T-helper 1 cell treated with Interleukin-12 subunit alpha and Interleukin-12 subunit beta and Interleukin-4 antibody, amounts not matched to agents 30 ng/mL and 1 ng/mL, for 36 hours (primary cell): ENCODE measurements at places on chromosomes 7 and 10. TPM values are rescaled to one million over a fixed set of nuclear protein-coding genes. Genes with fewer than 3 reads are reported as not detected.

Gene CASTOR2
- total RNA-seq, result 3.2 TPM in 2 replicates

Gene IFIT1
- 9.8 and 11.8 TPM in 2 replicates for total RNA-seq

Gene PLPP4
- not detected in 2 replicates for total RNA-seq

Gene SLC26A4
- total RNA-seq, result 17.4 and 17.8 TPM in 2 replicates

Gene CARD11
- total RNA-seq, result 141 and 143 TPM in 2 replicates

Gene AKR1C4
- total RNA-seq, result not detected in 2 replicates

Gene RADIL
- total RNA-seq, result 0.15 TPM in 1 of 2 replicates, not detected in the other

Gene CPA2
- not detected in 2 replicates for total RNA-seq

Gene MMD2
- not detected in 2 replicates for total RNA-seq

Gene SIRT1
- total RNA-seq, result 24.6 and 25.5 TPM in 2 replicates

Gene LRRD1
- total RNA-seq, result not detected in 2 replicates

Gene LIPK
- total RNA-seq, result not detected in 2 replicates

Gene HECW1
- not detected in 2 replicates for total RNA-seq

Gene TMEM225B
- 1.4 and 1.6 TPM in 2 replicates for total RNA-seq

Gene MCM10
- 50.7 and 55.5 TPM in 2 replicates for total RNA-seq

Gene FXYD4
- total RNA-seq, result not detected in 2 replicates

Gene ASIC3
- 4.5 and 5.4 TPM in 2 replicates for total RNA-seq

Gene PSD
- 2.4 and 3.7 TPM in 2 replicates for total RNA-seq

Gene ARHGAP22
- total RNA-seq, result not detected in 2 replicates

Gene TMEM176A
- not detected in 2 replicates for total RNA-seq

Gene LIPM
- not detected in 2 replicates for total RNA-seq

Gene GIMAP8
- total RNA-seq, result 54.3 and 54.5 TPM in 2 replicates

Gene CLRN3
- not detected in 2 replicates for total RNA-seq

Gene CRHR2
- not detected in 2 replicates for total RNA-seq

Gene TMEM236
- total RNA-seq, result 0.02 and 0.07 TPM in 2 replicates

Gene FOXI2
- not detected in 2 replicates for total RNA-seq

Gene GPR37
- total RNA-seq, result not detected in 2 replicates

Gene TYW1B
- total RNA-seq, result 3.3 and 3.9 TPM in 2 replicates

Gene NKX1-2
- total RNA-seq, result not detected in 2 replicates

Gene NRCAM
- total RNA-seq, result 0.12 TPM in 1 of 2 replicates, not detected in the other

Gene CNPY1
- total RNA-seq, result not detected in 2 replicates

Gene GDF2
- total RNA-seq, result not detected in 2 replicates

Gene ACTR3C
- 12.8 and 14.1 TPM in 2 replicates for total RNA-seq

Gene MGMT
- 14.9 and 17.1 TPM in 2 replicates for total RNA-seq

Gene GSDME
- total RNA-seq, result 3.8 and 3.9 TPM in 2 replicates

Gene ANKRD61
- 0.49 TPM in 1 of 2 replicates, not detected in the other for total RNA-seq

Gene CELF2
- total RNA-seq, result 155 and 162 TPM in 2 replicates

Gene AMZ1
- 0.17 and 0.27 TPM in 2 replicates for total RNA-seq

Gene TEX47
- not detected in 2 replicates for total RNA-seq

Gene SUGCT
- 0.54 TPM in 1 of 2 replicates, not detected in the other for total RNA-seq

Gene ASZ1
- total RNA-seq, result not detected in 2 replicates

Gene ZNF775
- total RNA-seq, result 6.2 and 6.3 TPM in 2 replicates

Gene GOLGA7B
- 5.3 and 5.5 TPM in 2 replicates for total RNA-seq

Gene OPN1SW
- not detected in 2 replicates for total RNA-seq

Gene TCERG1L
- total RNA-seq, result 0.07 TPM in 1 of 2 replicates, not detected in the other

Gene DLX5
- not detected in 2 replicates for total RNA-seq

Gene CCDC7
- total RNA-seq, result 12.9 and 13.6 TPM in 2 replicates

Gene PNLIPRP1
- not detected in 2 replicates for total RNA-seq

Gene OPALIN
- not detected in 2 replicates for total RNA-seq

Gene GPR26
- total RNA-seq, result not detected in 2 replicates

Gene TAS2R3
- 0.88 and 1.4 TPM in 2 replicates for total RNA-seq

Gene ZEB1
- 72.0 and 73.8 TPM in 2 replicates for total RNA-seq

Gene KCNIP2
- total RNA-seq, result 2.8 and 3.4 TPM in 2 replicates

Gene LBX1
- not detected in 2 replicates for total RNA-seq

Gene HMX2
- not detected in 2 replicates for total RNA-seq

Gene GATA3
- total RNA-seq, result 59.5 and 62.6 TPM in 2 replicates
